ENCODE measurements at places on chromosomes 16 and 17.

- no peak for DNase-seq
These were observed 225.2 kb downstream of the CHD9NB start for GRCh38 chr16:52827456-52827855.

DNA sequence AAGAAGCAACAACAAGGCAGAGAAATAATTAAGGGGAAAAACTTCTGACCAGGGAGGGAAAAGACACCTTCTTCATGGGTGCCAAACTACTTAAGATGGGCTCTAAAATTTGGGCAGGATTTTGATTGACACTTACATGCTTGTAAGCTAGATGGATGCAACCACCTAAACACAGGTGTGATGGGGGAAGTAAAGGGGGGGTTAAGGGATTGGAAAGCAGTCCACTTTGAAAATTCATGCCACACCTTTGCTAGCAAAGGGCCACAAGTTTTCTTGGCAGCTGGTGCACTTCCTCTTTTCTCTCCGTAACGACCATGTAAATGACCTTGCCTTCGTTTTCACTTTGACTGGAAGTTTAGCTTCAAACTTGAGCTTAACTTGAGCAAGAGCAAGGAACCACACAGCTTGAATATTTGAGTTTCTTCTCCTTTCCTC, 14.3 kb upstream of the PRKAR1A start:
- DNase-seq, result no peak

GRCh38 chr16:69396187-69397061, 10.6 kb upstream of the TERF2 start:
- peak; percentile 67 for DNase-seq

GRCh38 chr17:77163511-77164280, 22.9 kb downstream of the SEC14L1 start:
- no peak for DNase-seq

GRCh38 chr16:27239026-27239425, 29.5 kb downstream of the NSMCE1 start:
- DNase-seq, result no peak

GRCh38 chr17:66459811-66460270, 157.4 kb downstream of the PRKCA start:
- DNase-seq, result no peak

DNA sequence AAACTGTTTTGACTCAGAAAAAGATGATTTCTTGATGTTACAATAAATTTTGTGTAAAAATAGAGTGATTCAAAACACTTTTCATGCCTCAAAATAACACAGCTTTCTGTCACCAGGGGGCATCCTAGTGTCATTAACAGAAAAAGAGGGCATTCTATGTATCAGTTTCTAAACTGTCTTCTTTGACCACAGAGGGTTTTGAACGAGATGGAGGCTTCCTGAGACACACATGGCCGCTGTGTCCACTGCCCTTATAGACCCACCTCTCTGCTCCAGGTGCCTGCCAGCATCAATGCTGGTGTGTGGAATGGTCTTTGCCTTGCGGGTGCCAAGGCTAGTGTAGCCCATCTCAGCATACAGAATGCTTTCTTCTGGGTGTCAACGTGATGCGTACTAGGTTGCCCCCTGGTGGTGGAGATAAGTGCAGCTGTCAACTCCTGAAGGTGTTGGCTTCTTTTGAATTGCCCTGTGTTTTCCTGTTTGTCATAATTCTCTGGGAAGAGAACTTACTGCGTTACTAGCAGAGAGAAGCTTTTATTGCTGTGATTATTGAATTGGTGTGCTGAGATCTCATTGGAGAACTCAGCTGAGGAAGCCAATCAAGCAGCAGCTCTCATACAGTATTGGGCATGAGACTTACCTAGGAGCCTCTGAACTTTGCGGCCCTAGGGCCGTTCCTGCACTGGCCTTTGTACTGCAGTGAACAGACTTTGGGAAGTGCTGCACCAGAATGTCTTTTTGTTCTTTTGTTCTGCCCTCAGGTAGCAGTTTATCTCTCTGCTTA, 38.6 kb downstream of the USP10 start:
- DNase-seq, result peak; percentile 55

DNA sequence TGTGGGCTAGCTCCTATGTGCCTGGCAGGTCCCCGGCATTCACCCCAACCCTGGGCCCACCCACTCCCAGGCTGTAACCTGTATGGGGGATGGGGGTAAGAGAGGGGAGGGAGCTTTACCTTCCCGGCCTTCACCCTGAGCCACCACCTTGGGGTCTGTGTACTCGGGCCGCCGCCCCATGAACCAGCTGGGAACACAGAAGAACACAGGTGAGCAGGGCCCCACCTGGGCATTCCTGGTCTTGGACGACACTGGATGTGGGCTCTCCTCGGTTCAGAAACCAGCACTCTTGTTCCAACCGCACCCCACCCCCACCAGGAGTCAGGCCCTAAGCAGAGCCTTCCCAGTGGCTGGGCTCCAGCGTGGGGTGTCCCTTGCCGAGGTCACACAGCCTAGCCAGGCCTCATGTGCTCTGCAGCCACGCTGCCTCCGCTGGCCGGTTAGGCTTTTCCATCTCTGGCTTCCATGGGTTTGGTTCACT, 18.8 kb downstream of the B9D1 start:
- no peak for DNase-seq

DNA sequence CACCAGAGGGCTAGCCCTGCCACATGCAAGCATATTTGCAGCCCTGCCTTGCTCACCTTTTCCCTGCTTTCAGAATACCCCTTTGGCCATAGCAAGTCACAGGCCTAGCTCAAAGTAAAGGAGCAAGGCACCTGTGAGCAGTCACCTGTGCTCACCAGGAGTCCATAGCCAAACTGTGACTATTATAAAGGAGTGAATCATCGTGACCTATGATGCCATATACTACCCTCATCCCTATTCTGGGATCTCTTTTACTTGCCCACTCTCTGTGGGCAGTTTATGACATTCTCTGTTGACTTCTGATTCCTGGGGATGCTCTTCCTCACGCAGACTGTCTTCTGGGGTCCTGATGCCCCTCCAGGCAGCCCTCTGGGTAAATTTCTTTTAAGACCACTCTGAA, 200.5 kb upstream of the NLRP1 start:
- no peak for DNase-seq

DNA sequence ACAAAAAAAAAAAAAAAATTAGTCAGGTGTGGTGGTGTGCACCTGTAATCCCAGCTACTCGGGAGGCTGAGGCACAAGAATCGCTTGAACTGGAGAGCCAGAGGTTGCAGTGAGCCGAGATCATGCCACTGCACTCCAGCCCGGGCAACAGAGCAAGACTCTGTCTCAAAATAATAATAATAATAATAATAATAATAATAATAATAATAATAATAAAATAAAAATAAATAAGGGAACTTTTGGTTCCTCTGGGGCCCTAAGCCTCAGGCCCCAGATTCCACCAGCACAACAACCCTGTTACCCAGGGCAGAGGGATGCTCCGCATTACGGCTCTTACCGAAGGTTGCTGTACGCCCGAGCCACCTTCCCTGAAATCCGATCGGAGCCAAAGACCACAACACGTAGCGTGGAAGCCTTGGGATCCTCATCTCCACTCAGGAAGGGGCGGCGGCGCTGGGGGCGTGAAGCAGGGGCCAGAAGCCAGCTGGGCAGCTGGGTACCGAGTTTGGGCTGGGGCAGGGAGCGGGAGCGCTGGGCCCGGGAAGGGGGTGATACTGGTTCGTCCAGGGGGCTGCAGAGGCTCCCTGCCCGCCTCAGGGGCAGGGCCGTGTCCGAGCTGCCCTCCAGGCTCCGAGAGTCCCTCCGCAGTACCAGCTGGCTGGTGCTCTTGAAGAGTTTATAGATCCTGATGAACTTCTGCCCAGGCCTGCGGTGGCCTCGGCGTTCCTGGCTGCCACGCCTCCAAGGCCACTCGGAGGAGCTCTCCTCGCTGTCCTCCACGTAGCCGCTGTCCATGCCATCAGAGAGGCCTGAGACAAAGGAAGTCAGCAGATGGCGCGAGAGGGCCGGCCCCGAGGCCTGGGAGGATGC, 20.6 kb upstream of the PIK3R6 start:
- no peak for DNase-seq

- no peak for DNase-seq
These were observed 41.0 kb upstream of the INTS2 start for GRCh38 chr17:61968757-61969156.

GRCh38 chr16:72988569-72988968, 59.4 kb downstream of the ZFHX3 start:
- DNase-seq, result no peak

All from activated CD4-positive, alpha-beta T cell treated with anti-CD3 and anti-CD28 coated beads, Interleukin-2, amount 50 U/mL, for 24 hours (primary cell).